ENCODE measurements at places on chromosomes 5 and 9. TPM values are rescaled to one million over a fixed set of nuclear protein-coding genes. Genes with fewer than 3 reads are reported as not detected.

Gene HTR4
- 0.56 TPM for total RNA-seq

Gene PCDHB4
- total RNA-seq = 4.0 TPM

Gene F2RL1
- 1.1 TPM for total RNA-seq

Gene WNK2
- total RNA-seq = 50.5 TPM

Gene MELK
- total RNA-seq = 18.8 TPM

Gene MATR3
- total RNA-seq = 243 TPM

Gene MAP3K1
- 52.0 TPM for total RNA-seq

Gene NEUROG1
- not detected for total RNA-seq

Gene MAMDC2
- total RNA-seq = 28.3 TPM

Gene OMD
- total RNA-seq = 4.9 TPM

Gene TPPP
- total RNA-seq = 2.9 TPM

Gene CCNJL
- 47.0 TPM for total RNA-seq

Gene SLC25A2
- total RNA-seq = 4.4 TPM

Gene NKD2
- total RNA-seq = 42.1 TPM

Gene INPP5E
- total RNA-seq = 32.2 TPM

Gene ASS1
- 153 TPM for total RNA-seq

Gene ANKRD31
- total RNA-seq = 16.9 TPM

Gene ACOT12
- 0.87 TPM for total RNA-seq
